Skin of body (tissue), 3 donors: ENCODE measurements at places on chromosomes 16 and 17. TPM values are rescaled to one million over a fixed set of nuclear protein-coding genes. Genes with fewer than 3 reads are reported as not detected.

Gene TEX19
- not detected for total RNA-seq

Gene KRT33B
- total RNA-seq, result 7.7 TPM

Gene DNAH17
- 0.59 TPM for total RNA-seq

Gene FADS6
- 2.6 TPM for total RNA-seq

Gene NUFIP2
- total RNA-seq, result 41.3 TPM

Gene NOXO1
- 0.39 TPM for total RNA-seq
